Inflammatory macrophage treated with lipopolysaccharide for 1 hour (primary cell): ENCODE measurements at places on chromosomes 4 and X.

- no peak for DNase-seq
Measured at GRCh38 chr4:180695851-180696250, 1547.4 kb upstream of the TENM3 start.

DNA sequence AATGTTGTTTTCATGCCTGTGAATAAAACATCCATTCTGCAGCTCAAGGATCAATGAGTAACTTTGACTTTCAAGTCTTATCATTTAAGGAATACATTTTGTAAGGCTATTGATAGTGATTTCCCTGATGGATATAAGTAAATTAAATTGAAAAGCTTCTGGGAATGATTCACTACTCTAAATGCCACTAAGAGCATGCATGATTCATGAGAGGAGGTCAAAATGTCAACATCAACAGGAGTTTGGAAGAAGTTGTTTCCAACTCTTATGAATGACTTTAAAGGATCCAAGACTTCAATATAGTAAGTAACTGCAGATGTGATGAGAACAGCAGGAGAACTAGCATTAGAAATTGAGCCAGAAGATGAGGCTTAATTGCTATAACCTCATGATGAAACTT is 1487.3 kb downstream of the PCDH7 start:
- DNase-seq: no peak

DNA sequence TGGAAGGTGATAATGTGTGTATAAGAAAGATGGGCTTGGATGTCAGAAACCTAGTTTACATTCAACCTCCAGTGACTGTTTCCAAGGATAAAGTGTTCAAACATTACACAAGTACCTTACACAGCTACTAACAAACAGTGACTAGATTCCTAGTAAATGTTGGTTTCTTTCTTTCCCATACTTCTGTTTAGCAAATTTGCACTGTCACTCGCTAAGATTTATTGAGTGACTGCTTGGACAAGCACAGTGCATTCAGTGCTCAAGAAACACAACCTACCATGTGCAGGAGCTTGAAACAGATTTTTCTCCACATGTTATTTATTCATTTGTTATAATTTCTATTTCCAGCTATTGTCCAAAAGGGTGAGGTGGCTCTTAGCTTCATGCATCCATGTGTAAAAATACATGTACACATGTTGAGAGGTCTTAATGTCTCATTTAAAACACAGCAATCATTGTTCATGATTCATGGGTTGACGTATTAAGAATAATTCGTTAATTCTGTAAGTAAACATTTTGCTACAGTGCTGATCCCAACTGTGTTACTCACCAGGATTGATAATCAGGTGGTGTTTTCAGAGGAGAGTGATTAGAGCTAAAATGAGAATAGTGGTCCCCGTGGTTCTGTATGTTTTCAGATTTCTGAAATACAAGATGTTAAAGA is 153.0 kb downstream of the DCLK2 start:
- DNase-seq: no peak

GRCh38 chr4:38677441-38677840 is 13.4 kb downstream of the KLF3 start:
- DNase-seq: no peak

- DNase-seq: no peak
Measured at GRCh38 chr4:9895333-9895705, 113.9 kb downstream of the DRD5 start.

- DNase-seq: no peak
Measured at GRCh38 chr4:22336822-22337221, 179.0 kb downstream of the ADGRA3 start.

GRCh38 chr4:39571054-39571453 is 43.8 kb upstream of the UGDH start:
- DNase-seq: no peak

DNA sequence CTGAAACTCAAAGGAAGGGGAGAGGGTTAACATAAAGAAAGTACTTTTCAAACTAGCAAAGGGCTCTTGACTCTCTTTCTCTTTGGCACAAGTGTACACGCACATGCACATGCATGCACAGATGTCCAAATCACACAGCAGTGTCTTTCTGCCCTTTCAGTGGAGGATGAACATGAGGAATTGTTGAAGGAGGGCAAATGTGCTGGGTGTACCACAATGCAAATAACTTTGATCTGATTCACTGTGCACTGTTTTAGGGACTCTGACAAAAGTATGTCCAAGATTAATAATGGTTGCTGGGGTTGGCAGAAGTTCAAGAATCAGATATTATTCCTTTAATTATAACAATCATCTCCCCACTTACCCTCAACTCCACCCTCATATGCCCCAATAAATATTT is 93.8 kb downstream of the GPC4 start:
- no peak for DNase-seq
